OCI-LY7 (cell line): ENCODE measurements at places on chromosomes 5 and 9.

DNA sequence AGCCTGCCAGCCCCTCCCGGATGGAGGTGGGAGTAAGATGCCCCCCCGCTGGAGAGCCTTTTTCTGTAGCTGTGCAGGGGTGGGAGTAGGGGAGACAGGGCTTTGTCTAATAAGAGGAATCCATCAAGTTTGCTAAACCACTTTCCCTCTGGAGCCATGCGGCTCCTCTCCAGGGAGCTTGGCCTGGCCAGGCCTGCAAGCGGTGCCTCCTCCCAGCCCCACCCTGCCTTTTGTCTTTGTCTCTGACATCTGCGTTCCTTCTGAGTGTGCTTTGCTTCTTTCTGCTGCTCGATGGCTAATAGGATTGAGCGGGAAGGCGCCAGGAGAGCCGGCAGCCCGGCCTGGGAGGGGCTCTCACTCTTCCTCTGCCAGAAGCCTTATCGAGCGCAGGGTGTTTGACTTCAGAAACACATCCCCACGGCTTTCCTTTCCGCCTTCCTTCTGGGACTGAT is 26.7 kb upstream of the FCN1 start:
- no peak for DNase-seq

DNA sequence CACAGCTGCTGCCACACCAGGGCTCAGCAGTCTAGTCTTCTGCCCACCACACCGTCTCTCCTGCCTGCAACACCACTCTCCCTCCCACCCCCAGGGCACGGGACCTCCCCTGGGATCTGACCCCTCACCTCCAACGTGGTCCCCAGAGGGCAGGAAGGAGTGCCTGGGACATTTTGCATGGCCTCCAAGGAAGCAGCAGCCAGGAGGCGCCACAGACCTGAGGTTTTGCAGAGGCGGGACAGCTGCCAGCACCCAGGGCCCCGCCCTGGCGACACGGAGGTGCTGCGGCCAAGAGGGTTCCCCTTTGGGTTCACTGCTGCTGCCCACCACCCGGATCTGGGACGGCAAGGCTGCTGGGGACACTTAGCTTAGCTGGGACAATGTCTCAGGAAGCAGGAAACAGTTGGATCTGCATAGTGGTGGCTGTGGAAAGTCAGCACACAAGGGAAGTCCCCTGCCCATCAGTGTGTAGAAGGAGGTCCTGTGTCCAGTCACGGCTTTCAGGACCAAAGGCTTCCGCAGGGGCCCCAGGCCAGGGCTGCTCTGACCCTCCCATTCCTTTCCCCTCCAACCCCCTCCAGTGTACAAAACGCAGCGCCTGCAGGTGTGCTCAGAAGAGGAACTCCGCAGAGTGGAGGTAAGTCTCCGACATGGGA is 13.8 kb downstream of the PROP1 start:
- DNase-seq = peak; percentile 65

- no peak for DNase-seq
These were observed 180.1 kb downstream of the MACROH2A1 start for GRCh38 chr5:135218790-135219568.

DNA sequence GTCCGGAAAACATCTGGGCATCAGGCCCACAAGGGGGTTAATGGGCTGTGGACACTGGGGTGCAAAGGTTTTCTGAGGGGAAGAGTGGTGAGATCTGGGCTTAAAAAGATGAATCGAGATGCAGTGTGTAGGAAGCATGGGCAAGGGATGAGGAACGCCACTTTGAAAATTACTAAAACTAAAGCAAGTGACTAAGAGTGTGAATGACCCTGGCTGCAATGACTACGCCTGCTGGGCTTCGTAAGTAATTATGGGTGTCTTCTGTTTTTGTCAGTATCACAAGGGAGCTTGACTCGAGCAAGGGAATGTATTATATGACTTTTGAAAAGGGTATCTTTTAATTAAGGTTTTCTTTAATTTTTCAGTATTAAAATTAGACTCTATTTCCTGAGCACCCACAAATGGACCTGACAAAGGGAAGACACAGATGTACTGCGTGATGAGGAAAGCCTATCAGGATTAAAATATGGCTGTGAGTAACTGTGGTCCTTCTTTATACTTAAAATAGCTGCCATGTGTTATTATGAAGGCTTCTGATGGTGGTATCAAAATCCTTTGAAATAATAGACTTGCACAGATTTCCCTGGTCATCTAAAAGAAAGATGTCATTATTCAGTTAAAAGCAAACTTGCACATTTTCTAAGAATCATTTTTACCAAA is 4.2 kb downstream of the CTXN3 start:
- DNase-seq = no peak

GRCh38 chr5:126613941-126614592 is 13.3 kb downstream of the PHAX start:
- peak; percentile 69 for DNase-seq

- no peak for DNase-seq
These were observed 374.2 kb downstream of the PDE4D start for GRCh38 chr5:59519338-59519737.

GRCh38 chr5:10424124-10424731 is 17.5 kb upstream of the ROPN1L start:
- DNase-seq = peak; percentile 64

- no peak for DNase-seq
These were observed 44.9 kb upstream of the SLC12A2 start for GRCh38 chr5:128038643-128039042.

DNA sequence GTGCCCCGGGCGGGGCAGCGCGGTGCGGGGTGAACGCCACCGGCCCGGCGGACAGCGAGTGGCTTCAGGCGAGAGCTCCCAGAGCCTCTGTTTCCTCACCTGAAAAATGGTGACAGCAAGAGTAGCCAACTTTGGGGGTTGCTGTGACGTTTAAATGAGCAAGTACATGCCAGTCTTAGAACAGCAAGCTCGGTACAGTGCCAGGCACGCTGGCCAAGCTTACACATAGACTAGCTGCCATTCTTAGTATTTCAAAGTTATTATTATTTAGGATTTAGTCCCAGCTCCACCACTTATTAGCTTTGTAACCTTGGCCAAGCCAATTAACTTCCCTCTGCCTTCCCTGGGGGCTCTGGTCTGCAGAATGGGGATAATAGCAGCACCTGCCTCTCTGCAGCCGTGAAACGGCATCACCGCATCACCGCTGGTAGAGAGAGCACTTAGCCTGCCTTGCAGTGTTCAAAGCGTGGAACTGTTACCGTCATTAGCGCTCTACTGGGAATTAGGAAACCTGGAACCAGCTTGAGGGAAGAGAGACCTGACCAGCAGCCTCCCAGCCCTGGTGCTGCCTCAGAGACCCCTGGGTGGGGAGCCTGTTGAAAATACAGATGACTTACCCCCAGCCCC is at the start of gene C9orf50:
C9orf50 (minus strand) TSS at position 433 of the 627 bp plus-strand sequence. CDS start 527 bp downstream, outside the sequence.
- DNase-seq = no peak

GRCh38 chr9:133691626-133692363 is 46.4 kb downstream of the SARDH start:
- no peak for DNase-seq

DNA sequence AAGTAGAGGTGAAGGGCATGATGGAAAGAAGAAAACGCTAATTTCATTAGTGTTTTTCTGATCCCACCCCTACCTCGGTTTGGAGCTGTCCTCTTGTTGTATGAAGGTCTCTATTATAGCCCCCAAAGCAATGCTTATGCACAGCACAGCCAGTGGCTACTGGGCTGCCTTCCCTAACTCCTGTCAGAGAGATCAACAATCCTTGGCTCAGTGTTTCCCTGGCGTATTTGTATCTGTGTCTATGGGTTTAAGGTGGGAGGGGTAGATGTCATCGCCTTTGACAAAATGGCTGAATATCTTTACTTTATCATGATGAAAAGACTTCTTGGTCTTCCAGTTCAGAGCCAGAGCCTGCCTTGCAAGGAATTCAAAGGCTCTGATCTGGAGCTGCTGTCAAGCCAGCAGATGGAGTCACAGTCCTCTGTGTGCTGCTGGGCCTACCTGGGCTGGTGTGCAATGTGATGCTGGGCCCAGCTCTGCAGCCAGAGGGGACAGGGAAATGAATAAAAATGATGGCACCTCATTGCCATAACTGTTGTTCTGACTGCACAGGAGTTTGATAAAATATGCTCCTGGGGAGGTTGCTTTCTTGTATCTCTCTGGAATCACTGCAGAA is 20.1 kb upstream of the HSPA9 start:
- DNase-seq = no peak

DNA sequence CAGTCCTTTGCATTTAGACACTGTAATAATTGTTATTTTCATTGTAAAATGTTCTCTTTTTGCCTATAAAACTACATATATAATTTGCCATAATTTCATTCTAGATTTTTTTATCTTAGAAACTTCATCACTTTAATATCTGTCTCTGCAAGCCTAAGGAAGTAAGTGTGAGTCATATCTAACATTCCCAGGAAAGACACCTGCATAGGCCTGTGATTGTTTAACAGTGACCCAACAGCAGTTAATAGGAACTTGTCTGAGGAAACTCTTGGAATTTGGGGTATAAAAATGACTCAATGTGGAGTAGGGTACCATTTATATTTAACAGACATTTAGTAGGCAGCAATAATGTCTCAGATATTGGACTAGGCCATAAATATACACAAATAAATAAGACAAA is 229.2 kb upstream of the FAM174A start:
- DNase-seq = no peak

- DNase-seq = no peak
These were observed 54.2 kb downstream of the PCDHGC5 start for GRCh38 chr5:141543053-141543452.

GRCh38 chr9:134936346-134937163 is 18.8 kb upstream of the FCN1 start:
- peak; percentile 85 for DNase-seq

GRCh38 chr9:119500072-119500771 is 131.0 kb upstream of the BRINP1 start:
- DNase-seq = no peak

- DNase-seq = no peak
These were observed 219.1 kb upstream of the ELAVL2 start for GRCh38 chr9:24045150-24045549.

DNA sequence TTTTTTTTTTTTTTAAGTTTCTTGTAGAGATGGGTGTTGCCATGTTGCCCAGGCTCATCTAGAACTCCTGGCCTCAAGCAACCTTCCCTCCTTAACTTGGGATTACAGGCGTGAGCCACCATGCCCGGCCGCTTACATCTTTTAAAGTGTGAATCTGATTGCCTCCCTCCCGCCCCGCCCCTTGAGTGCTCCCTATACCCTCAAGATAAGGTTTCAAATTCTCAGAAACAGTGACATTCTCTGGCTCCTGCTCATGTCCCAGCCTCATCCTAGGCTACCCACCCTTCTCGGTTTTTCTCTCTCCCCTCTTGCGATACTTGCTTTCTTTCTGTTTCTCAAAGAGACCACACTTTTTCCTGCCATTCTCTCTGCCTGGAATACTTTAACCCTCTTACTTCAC is 12.4 kb downstream of the MORN5 start:
- no peak for DNase-seq

DNA sequence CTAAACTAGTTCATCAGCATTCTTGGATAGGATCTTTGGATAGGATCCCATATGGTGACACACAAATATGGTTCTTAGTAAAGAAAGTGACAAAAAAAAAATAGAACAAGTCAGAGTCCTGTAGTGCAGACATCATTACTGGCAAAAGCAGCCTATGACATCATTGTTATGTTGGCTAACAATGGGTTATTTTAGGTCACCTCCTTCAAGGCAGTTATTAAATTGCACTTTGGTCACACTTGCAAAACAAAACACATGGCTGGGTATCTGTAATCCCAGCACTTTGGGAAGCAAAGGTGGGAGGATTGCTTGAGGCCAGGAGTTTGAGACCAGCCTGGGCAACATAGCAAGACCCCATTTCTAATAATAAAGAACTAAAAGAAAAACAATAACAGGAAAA is 185.9 kb downstream of the KIAA0825 start:
- no peak for DNase-seq

DNA sequence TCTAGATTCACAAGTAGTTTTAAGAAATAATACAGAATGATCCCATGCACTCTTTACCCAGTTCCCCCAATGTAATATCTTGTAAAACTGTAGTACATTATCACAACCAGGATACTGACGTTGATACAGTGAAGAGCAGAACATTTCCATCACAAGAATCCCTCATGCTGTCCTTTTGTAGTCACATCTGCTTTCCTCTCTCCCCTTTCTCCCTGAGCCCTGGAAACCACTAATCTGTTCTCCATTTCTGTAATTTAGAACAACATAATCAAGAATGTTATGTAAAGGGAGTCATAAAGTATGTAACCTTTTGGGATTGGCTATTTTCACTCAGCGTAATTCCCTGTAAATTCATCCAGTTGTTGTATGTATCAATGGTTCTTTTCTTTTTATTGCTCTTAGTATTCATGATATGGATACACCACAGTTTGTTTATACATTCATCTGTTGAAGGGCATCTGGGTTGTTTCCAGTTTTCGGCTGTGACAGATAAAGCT is 61.1 kb downstream of the ERCC6L2 start:
- DNase-seq = no peak

DNA sequence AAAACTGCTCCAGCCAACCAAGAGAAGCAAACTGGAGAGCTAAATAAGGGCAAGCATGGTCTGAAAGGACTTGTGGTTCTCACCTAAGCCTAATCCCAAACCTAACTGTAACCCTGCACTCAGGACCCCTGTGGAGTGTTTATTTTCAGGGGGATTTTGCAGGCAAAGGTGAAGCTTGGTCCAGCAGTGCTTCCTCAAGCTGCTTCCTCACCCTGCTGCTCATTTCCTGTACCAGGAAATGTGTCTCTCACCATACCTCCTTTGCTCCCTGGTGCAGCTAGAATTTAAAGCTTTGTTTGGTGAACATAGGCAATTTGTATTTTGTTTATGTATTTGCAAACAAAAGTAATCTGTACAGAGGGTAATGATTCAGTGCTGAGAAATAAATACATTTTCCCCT is 50.2 kb downstream of the CARTPT start:
- DNase-seq = no peak

- DNase-seq = peak; percentile 54
These were observed 25.4 kb downstream of the SREK1 start for GRCh38 chr5:66169534-66169933.

DNA sequence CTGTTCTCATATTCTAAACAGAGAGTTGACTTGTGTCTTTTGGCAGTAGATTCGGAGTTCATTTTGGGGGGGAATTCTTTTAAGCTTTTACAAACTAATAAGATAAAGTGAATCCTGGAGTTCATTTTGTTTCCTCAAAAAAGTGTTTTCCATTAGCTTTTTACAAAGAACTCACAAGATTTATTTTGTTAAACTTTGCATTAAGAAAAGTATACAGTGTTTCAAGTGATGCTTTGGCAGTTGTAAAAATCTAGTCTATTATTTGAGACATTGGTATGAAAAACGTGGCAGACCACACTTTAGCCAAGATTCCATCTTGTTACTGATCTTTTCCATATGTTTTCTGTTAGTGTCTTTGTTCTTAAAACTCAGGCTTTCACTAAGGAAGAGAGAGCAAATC is 1.2 kb upstream of the OMD start:
- no peak for DNase-seq

DNA sequence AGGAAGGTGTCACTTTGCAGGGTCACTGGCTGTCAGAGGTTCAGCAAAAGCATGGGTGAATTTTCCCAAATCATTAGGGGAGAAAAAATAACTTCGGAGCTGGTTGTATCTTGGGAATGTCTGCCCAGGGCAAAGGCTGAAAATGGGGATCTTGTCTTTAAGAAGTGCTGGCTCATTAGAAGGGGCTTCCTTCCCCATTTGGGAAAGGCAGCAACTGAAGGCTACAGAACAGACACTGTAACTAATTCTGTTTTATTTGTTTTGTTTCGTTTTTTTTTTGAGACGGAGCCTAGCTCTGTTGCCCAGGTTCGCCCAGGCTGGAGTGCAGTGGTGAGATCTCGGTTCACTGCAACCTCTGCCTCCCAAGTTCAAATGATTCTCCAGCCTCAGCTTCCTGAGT is 70.3 kb upstream of the PCA3 start:
- no peak for DNase-seq
